ENCODE measurements at places on chromosomes 6 and 20. TPM values are rescaled to one million over a fixed set of nuclear protein-coding genes. Genes with fewer than 3 reads are reported as not detected.

DNA sequence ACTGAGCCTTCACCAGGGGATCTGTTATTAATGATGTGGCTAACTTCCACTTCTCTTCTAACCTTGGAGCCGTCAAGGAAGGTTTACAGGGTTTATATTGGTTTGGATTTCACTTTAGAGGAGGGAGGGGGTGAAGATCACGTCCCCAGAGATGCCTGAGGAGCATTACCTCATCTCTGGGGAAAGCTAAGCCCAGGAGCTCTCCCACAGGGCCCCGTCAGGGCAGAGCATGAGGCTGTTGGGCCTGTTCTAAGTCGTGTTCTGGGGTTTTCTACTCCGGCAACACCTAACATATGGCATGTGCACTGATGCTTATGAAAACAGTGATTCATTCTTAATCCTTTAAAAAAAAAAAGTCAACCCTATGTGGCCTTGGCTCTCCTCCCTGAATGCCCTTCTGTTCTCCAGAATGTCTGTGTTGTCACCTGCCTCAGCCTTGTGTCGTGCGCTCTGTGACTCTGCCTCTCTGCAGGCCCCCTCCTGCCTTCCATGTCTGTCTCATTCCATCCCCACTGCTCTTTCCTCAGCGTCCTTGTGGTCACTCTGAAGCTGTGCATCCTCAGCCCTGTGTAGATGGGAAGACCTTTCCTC, 97.4 kb upstream of the JARID2 start:
- no peak for DNase-seq
- no peak overlapping the region for H3K4me3 ChIP-seq
- no peaks in the 10 kb centered on the region for H3K27me3 ChIP-seq

DNA sequence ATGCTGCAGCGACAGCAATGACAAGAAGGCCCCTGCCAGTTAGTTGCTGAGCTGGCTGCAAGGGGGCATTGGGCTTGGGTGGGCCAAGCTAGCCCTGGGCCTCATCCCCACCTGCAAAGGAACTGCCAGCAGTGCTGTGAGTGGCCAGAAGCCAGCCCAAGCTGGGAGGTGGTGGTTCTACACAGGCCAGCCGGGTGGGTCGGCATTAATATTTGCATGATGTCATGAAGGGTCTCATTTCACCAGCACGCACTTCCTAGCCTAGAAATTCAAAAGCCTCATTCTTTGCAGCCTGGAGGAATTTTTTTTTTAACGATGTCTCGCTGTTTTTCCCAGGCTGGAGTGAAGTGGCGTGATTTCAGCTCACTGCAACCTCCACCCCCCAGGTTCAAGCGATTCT, 62.0 kb downstream of the IYD start:
- H3K27ac ChIP-seq: no peak overlapping the region
- no peaks in the 10 kb centered on the region for H3K27me3 ChIP-seq
- peaks cover 9% of the 10 kb centered on the region for H3K4me1 ChIP-seq

- DNase-seq: peak; percentile 78
- H3K27ac ChIP-seq: peak overlapping the region; percentile 98
- H3K4me1 ChIP-seq: peaks cover 60% of the 10 kb centered on the region
- no peaks in the 10 kb centered on the region for H3K36me3 ChIP-seq
- H3K27me3 ChIP-seq: no peaks in the 10 kb centered on the region
Measured at GRCh38 chr6:43768983-43769525, 957 bp upstream of the VEGFA start.

- no peak for DNase-seq
- peak overlapping the region; percentile 49 for H3K27ac ChIP-seq
- no peaks in the 10 kb centered on the region for H3K36me3 ChIP-seq
Measured at GRCh38 chr6:1757131-1757530, 147.4 kb downstream of the FOXC1 start.

GRCh38 chr20:13029687-13030375, 21.1 kb downstream of the SPTLC3 start:
- peaks cover 16% of the 10 kb centered on the region for H3K4me1 ChIP-seq
- H3K4me3 ChIP-seq: no peak overlapping the region
- H3K36me3 ChIP-seq: no peaks in the 10 kb centered on the region
- H3K27ac ChIP-seq: no peak overlapping the region

DNA sequence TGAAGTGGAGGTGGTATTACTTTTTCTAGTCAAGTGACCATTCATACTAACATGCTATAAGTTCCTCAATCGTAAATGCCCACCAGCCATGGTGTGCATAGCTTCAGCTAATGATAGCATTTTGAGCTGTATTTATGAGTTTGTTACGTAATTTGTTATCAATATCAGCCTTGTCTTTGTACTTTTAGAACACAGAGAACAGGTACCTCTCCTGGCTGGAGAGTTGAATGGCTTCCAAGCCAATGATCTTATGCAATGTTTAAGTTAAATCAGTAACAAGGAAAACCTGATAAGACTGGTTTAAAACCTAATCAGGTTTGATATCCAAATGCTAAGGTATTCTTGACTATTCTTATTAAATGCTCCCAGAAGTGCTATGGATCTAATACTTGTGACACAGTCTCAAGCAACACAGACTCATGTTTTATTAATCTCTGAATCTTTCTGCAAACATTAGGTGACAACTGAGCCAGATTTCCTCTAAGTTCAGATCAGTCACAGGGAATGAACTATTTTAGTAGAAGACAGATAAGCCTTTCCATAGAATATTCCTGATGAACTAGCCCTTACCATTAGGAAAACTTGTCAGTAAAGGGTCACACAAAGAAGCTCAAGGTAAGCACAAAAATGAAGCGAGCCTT, 154.8 kb downstream of the PTPRK start:
- H3K27ac ChIP-seq: no peak overlapping the region
- H3K27me3 ChIP-seq: no peaks in the 10 kb centered on the region
- H3K36me3 ChIP-seq: no peaks in the 10 kb centered on the region
- no peak for DNase-seq

- no peaks in the 10 kb centered on the region for H3K4me1 ChIP-seq
- H3K36me3 ChIP-seq: no peaks in the 10 kb centered on the region
- H3K27me3 ChIP-seq: no peaks in the 10 kb centered on the region
- H3K4me3 ChIP-seq: no peak overlapping the region
- no peak for DNase-seq
Measured at GRCh38 chr20:58494923-58495622, 20.1 kb downstream of the APCDD1L start.

DNA sequence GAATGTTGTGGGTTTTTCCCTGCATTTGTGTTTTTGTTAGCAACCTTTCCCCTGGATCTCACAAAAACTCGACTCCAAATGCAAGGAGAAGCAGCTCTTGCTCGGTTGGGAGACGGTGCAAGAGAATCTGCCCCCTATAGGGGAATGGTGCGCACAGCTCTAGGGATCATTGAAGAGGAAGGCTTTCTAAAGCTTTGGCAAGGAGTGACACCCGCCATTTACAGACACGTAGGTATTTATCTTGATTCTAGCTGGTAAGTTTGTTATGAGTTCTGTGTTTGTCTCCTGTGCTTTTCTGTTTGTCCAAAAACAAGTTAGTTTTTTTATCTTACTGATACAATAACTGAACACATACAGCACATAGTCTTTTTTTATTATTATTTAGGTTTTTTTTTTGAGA, 3.0 kb downstream of the SLC25A27 start:
- H3K36me3 ChIP-seq: peaks cover 21% of the 10 kb centered on the region
- H3K4me1 ChIP-seq: peaks cover 26% of the 10 kb centered on the region
- no peak overlapping the region for H3K27ac ChIP-seq
- H3K4me3 ChIP-seq: no peak overlapping the region
- DNase-seq: no peak

DNA sequence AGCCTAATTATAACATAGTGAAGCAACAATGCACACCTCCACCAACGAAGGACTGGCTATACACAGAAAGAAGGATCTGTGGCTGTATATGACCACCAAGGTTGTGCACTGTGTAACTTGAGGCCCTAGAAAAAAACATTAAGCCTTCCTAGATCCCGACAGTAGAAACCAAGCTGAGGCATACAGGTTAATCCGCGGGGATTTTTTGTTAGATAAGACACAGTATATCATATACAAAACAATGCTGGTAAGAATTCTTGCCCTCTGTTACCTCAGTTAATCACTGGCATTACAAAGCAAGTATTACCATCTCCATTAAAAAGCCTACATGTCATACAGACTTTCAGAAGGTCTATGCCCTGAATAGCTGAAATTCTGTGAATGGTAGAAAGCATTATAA, 228.8 kb downstream of the TBC1D32 start:
- H3K4me3 ChIP-seq: no peak overlapping the region
- no peak overlapping the region for H3K27ac ChIP-seq
- H3K4me1 ChIP-seq: no peaks in the 10 kb centered on the region
- DNase-seq: no peak

DNA sequence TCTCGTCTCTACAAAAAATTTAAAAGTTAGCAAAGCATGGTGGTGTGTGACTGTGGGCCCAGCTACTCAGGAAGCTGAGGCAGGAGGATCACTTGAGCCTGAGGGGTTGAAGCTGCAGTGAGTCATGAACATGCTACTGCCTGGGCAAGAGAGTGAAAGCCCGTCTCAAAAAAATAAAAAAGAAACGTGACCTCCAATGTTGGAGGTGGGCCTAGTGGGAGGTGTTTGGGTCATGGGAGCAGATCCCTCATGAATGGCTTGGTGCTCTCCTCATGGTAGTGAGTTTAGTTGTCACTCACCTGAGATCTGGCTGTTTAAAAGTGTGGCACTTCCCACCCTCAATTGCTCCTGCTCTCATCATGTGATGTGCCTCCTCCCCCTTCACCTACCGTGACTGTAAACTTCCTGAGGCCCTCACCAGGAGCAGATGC, 24.3 kb downstream of the RBL1 start:
- H3K4me3 ChIP-seq: no peak overlapping the region
- H3K27me3 ChIP-seq: no peaks in the 10 kb centered on the region
- no peak overlapping the region for H3K27ac ChIP-seq
- peaks cover 5% of the 10 kb centered on the region for H3K4me1 ChIP-seq
- DNase-seq: no peak
- peaks cover 9% of the 10 kb centered on the region for H3K36me3 ChIP-seq

GRCh38 chr20:25376236-25376635, 14.4 kb downstream of the ABHD12 start:
- no peaks in the 10 kb centered on the region for H3K27me3 ChIP-seq
- no peak for DNase-seq
- no peak overlapping the region for H3K27ac ChIP-seq
- H3K4me1 ChIP-seq: peaks cover 29% of the 10 kb centered on the region
- H3K36me3 ChIP-seq: no peaks in the 10 kb centered on the region

DNA sequence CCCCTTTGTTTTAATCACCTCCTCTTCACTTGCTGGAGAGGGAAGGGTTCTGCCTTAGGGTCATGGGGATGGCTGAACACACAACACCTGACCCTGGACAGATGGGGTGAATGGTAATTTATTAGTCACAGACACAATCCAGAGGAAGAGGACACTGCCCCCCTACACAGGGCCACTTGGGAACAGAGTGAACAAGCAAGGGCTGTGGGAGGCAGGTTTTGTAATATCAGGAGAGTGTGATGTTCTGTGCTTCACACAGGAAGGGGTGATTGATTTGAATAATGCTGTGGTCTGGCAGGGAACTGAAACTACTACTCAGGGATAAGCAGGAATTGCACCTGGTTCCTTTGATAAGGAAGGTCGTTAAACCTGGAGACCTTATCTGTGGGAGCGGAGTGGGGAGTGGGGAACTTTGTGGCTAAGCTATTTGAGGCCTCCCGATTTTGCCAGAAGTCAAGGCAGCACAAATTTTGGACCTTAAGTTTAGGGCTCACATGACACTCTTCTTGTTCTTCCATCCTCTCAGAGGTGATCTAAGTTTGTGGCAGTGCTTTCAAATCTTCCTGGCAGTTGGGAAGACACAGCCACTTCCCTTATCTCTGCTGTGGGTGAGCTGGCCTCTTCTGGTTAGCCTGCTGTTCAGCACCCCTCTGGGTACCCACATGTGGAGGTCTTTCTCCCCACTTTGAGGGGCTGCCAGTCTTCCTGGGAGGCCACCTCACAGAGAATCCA, 77.8 kb downstream of the CD164 start:
- no peak overlapping the region for H3K4me3 ChIP-seq
- no peaks in the 10 kb centered on the region for H3K27me3 ChIP-seq
- peak overlapping the region; percentile 21 for H3K27ac ChIP-seq
- peaks cover 38% of the 10 kb centered on the region for H3K4me1 ChIP-seq
- no peak for DNase-seq

DNA sequence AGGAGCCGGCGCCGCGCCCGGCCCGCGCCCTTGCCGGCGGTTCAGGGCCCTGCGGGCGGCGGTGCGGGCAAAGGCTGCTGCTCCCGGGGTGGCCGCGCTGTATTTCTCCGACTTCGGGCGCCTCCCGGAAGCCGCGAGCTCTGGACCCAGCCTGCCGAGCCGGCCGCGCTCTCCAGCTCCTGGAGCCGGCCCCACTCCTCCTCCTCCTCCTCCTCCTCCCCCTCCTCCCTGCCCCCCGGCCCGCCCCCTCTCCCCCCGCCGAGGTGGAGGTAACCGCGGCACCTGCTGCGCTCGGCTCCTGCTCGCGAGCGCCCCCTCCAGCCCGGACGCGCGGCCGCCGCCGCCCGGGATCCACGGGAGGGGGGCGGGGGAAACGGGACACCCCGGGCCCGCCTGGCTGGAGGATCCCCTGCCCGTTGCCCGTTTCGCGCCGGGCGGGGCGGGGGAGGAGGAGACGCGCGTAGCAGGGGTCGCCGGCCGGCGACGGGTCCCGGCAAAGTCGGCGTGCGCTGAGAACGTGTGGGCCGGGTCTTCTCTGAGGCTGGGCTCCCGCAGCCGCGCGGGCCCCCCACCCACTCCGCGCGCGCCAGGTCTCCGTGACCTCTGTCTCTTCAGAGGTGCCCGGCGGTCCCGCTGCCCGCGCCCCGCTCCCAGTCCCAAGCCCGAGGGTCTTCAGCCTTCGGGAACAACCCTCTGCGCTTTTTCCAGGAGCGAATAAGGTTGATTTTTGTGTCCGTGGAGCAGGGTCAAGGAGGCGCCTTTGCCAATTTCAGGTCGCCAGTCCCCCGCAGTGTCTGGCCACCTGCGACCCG, at the start of gene SLC22A23:
Gene SLC22A23 (minus strand): TSS at position 153 of the 812 bp plus-strand sequence. CDS start 491 bp downstream, outside the sequence.
- H3K27me3 ChIP-seq: peaks cover 38% of the 10 kb centered on the region
- DNase-seq: peak; percentile 65
- peaks cover 39% of the 10 kb centered on the region for H3K4me1 ChIP-seq
- H3K36me3 ChIP-seq: no peaks in the 10 kb centered on the region
- peak within 1 kb of the TSS; percentile 74 for H3K27ac ChIP-seq

DNA sequence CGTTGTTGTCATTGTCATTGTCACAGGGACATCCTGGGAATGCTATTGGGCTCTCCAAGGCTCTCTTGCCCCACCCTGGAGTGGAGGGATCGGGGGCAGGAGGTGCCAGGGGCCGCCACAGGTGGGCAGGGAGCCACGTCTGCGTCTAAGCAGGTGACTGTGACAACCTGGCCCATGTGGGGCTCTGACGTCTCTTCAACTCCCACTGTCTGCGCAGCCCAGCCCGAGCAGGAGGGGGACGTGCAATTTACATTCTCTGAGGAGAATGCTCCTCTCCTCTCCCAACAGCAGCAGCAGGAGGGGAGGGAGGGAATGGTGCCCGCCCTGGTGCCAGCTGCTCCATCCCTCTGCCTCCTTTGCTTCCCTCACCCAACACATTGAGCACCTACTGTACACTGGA, 50.1 kb downstream of the GRM4 start:
- H3K36me3 ChIP-seq: no peaks in the 10 kb centered on the region
- no peak overlapping the region for H3K27ac ChIP-seq
- DNase-seq: no peak
- no peak overlapping the region for H3K4me3 ChIP-seq
- H3K4me1 ChIP-seq: no peaks in the 10 kb centered on the region

Gene GPR63
- 1.0 TPM for total RNA-seq

Gene C2
- 9.7 TPM for total RNA-seq

Gene TSPO2
- not detected for total RNA-seq

Gene CD40
- total RNA-seq: 6.8 TPM

All from left ventricle myocardium inferior (tissue), 1 donor.